ENCODE measurements at places on chromosomes 2 and 18.

DNA sequence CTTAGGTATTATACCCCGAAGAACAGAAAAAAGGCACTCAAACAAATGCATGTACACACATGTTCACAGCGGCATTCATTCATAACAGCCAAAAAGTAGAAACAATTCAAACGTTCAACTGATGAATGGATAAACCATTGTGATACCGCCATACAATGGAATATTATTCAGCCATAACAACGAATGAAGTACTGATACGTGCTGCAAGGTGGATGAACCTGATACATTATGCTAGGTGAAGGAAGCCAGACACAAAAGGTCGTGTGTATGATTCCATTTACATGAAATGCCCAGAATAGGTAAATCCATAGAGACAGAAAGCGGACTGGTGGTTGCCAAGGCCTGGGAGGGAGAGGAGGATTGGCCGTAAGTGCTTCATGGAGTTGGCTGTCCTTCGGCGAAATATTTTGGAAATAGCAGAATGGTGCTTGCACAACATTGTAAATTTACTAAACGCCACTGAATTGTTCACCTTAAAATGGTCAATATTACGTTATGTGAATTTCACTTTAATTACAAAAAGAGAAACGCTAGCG lies 750 bp upstream of the RMP24 start:
- DNase-seq = no peak

GRCh38 chr2:16181062-16181740 lies 240.9 kb downstream of the MYCN start:
- no peak for DNase-seq

DNA sequence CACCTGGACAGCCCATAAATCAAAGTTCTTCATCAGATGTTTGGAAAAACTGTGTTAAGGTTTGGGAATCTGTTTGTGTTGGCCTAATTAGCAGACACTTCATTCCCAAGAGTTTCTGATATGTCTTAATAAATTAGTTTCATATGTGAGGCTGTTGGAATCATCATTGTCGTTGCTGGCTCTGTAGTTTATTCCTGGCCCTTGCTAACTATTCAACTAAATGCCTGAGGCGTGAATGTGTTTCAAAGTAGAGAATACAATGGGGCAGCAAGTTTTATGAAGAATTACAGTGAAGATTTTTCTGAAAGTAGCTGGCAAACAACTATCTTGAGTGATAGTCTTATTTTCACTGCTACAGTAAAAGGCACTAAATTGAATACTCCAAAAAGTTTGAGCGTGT lies 141.1 kb downstream of the PARD3B start:
- no peak for DNase-seq

DNA sequence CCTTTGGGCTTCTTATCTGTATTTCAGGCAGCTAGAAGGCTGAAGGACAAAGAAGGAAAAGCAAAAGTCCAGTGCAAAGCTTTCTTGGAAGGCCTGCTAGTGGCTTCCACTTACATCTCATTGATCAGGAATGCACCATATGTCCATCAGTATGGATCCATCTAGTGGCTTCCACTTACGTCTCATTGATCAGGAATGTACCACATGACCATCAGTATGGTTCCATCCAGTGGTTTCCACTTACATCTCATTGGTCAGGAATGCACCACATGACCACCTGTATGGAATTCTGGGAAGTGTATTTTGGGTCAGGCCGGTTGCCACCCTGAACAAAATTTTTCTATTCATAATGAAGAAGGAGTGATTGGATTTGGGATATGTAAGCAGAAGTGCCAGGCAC lies 70.6 kb downstream of the LYPD6 start:
- no peak for DNase-seq

DNA sequence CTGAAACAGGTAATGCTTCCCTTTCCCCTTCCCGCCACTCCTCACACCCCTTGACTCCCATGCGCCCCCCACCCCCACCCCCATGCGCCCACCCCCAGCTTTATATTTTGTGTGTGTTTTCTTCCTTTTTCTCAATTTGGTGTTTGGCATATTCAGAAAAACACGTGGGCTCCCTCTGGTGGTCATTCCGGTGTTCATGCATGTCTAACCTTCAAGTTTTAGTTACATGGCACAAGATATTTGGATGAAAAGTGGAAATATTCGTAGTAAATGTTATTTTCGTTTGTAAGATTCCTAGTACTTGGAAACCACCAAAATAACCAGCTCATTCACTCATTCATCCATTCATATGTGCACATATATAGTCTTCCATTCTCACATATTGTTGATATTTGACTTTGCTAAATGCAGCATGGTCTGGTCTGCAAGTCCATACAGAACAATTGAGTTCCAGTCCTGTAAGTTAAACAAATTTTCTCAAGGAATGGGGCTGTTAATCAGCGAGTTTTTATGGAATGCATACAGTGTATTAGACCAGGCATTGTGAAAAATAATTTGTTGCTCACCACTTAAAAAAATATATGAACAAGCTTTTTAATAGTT lies 143.6 kb upstream of the MAP3K20 start:
- DNase-seq = peak; percentile 79

DNA sequence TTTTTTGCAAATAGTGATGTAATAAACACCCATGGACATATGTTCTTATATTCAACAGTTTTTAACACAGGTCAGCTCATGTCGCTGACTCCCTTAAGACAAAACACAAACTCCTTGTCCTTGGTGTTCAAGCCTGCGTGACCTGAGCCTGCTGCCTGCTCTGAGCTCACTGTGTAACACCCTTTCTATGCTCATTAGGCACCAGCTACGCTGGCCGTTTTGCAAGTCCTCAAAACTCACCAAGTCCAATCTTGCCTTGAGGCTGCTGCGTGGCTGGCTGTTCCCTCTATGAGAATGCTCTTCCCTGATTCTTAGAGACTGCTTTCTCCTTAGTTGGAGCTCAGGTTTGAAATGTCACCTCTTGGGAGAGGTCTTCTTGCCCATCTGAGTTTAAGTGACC lies 100.5 kb upstream of the GLI2 start:
- no peak for DNase-seq

DNA sequence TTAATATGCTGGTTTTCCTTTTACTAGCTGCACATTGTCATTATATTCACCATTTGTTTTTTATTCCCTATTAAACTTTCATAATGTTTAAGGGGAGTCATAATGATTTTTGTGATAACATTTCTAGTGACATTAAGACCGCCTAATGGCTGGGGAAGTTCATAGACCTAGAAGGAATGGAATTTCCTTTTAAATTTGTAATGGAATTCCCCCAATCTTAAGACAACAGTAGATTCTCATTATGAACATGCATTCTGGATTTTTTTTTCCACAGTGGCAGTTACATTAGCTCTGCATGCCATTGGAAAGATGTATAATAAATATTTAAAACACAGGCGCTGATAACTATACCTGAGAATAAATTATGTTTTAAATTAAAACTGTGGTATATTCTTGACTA lies 8.4 kb downstream of the YPEL5 start:
- DNase-seq = no peak

DNA sequence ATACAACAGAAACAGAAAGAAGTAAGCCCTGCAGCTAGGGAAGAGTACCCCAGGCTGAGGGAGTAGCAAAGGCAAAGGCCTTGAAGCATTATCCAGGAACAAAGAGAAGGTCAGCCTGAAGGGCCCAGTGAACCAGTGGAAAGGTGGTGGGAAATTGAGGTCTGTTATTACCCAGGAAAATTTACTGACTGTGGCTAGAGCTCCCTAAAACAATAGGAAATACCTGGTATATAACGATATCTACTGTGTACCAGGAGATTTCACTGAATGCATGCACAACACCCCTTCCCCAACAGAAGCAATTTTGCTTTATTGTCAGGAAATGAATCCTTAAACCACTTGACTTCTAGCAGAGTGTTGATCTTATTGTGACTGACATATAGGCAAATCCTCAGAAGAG lies 365.3 kb downstream of the ERBB4 start:
- no peak for DNase-seq

DNA sequence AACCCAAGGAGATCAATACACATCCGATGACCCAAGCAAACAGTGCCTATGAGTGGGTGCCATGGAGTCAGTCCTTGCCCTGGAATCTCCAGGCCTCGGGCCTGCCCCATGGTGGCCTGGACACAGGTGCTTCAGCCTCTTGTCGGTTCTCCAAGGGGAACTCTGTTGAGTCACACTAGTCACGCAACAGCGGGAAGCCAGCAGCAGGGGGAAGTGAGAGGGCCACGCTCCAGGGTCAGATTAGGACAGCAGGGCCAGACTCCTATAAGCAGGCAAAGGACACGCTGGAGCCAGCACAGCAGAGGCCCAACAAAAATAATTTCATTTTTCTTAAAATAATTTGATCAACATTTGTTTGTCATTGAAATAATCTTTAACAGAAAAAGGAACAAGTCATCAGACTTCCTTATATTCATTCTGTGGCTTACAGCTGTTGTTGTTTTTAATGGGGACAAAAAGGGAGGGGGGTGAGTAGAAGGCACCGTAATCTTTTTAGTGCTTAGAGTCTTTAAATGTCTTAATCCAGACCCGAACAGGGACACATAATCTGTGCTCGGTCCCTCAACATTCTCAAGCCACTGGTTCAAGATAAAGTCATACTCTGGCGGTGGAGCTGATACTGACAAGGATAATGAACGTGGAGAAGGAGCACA lies 16.4 kb upstream of the ARMC9 start:
- DNase-seq = no peak

DNA sequence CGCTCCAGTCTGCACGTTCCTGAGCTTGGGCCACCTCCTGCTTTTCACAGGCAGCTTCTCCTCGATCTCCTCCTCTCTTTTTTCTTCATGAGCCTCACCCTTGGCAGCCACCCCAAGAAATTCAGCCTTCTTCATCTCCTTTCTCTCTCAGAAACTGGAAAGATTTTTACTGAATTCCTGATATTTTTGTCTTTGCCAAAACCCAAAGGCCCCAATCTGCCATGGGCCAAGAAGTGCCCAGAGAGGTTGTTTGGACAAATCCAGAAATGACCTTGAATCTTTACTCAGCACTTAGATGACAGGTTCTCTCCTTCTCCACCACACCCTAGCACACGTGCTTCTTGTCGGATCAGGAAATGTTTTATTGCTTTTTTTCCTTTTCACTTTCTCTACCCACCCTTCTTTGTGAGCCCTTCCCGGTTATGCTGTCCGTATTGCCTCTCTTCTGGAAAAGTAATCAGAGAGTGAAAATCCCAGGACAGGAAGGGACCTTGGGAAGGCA lies 134.5 kb upstream of the TNP1 start:
- no peak for DNase-seq

GRCh38 chr2:165575044-165575615 lies 105.6 kb downstream of the CSRNP3 start:
- DNase-seq = no peak

GRCh38 chr2:203841654-203842053 lies 25.9 kb upstream of the CTLA4 start:
- DNase-seq = no peak

DNA sequence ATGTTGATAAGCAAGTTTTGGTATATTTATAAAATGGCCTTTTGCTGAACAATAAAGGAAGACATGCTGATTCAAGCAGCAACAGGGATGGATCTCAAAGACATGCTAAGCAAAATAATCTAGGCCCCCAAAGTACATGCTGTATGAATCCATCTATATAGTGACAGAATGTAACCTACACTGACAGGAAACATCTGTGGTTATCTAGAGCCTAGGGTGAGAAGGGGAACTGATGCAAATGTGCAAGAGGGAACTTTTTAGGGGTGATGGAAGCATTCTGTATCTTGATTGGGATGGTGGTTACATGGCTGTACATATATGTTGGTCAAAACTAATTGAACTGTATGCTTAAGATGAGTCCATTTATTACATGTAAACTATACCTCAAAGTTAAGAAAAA lies 24.2 kb downstream of the CNRIP1 start:
- no peak for DNase-seq

DNA sequence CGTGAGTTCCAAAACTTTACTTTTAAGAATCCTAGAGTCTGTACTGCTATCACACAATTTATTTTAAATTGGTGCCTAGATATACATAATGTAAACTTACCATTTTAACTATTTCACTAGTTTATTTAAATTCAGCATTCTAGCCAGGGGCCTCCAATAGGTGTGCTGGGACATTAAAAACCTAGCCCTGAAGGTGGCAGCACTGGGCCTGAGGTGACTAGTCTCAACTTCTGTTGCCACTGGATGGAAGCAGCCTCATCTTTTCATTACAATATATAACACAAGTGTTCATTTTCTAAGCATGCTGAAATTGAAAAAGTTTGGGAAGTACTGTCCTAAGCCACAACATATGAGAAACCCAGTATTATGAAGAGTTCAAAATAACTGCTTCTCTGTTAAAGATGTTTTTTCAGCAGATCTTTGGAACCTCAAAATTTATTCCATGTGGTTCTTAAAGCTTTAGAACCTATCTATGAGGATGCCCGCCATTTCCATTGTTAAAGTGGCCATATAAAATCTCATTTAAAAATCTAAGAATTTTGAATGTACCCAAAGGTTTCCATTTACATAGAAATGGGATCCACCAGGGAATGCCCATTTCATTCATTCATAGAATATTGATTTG lies 2.9 kb upstream of the RBBP8 start:
- peak; percentile 88 for DNase-seq

DNA sequence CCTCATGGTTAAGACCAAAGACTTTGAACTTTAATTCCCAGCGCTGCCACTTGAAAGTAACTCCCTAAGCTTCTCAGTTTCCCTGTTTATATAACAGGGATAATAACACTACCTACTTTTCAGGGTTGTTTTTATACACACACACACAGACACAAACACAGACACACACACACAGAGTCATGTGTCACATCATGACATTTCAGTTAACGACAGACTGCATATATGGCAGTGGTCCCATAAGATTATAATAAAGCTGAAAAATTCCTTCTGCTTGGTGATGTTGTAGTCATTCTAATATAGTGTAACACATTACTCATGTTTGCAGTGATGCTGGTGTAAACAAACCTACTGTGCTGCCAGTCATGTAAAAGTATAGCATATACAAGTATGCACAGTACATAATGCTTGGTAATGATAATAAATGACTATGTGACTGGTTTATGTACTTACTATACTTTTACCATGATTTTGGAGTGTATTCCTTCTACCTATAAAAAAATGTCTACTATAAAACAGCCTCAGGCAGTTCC lies 89.2 kb upstream of the ITGA4 start:
- DNase-seq = no peak

- DNase-seq = no peak
Observed at GRCh38 chr18:6878556-6879297, 149.2 kb downstream of the ARHGAP28 start.

- DNase-seq = no peak
Observed at GRCh38 chr2:6685447-6685846, 180.3 kb downstream of the CMPK2 start.

- DNase-seq = no peak
Observed at GRCh38 chr2:110220190-110220564, 7.8 kb upstream of the MTLN start.

Measured in activated CD4-positive, alpha-beta T cell treated with anti-CD3 and anti-CD28 coated beads for 48 hours (primary cell).